ENCODE measurements at places on chromosomes 6 and 20. TPM values are rescaled to one million over a fixed set of nuclear protein-coding genes. Genes with fewer than 3 reads are reported as not detected.

Gene WASF1
- total RNA-seq: 10.8 TPM

Gene GABBR1
- total RNA-seq: 188 TPM

GRCh38 chr20:62768551-62769287 is 27.6 kb upstream of the MRGBP start:
- DNase-seq: no peak
- H3K4me1 ChIP-seq: no peaks in the 10 kb centered on the region
- H3K4me3 ChIP-seq: no peak overlapping the region

Gene PROCR
- total RNA-seq: 0.57 TPM

DNA sequence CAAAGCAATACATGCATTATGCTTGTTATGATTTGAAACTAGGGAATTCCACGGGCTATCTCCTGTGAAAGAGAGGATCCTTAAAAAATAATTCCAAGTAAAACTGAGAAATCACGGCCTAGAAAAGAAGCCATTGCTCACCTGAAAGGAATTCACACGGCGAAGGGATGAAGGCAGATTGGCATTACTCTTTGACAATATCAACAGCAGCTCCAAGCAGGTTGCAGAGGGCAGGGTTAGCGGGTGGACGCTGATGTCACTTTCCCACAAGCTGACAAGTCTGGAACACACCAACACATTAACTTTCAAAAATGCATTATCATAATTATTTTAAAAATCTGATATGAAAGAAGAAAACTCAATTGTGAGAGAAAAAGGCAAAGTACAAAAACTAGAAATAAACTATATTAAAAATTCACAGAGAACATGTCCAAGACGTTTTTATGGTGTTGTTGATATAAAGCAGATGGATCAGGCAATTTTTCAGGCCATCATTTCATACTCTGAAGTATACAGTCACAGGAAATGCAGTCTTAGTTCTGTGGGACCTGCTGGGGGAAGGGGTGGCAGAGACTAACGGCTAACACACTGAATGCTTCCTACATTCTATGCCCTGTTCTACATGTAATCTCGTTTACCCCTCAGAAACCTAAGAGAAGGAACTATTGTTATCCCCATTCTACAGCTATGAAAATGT is 108.3 kb downstream of the UBE3D start:
- no peak for DNase-seq
- no peak overlapping the region for H3K27ac ChIP-seq
- no peaks in the 10 kb centered on the region for H3K27me3 ChIP-seq
- peaks cover 1% of the 10 kb centered on the region for H3K36me3 ChIP-seq
- no peak overlapping the region for H3K4me3 ChIP-seq

GRCh38 chr6:152952866-152953509 is 29.9 kb downstream of the FBXO5 start:
- H3K4me3 ChIP-seq: no peak overlapping the region
- peaks cover 6% of the 10 kb centered on the region for H3K27me3 ChIP-seq
- H3K36me3 ChIP-seq: no peaks in the 10 kb centered on the region
- no peak overlapping the region for H3K27ac ChIP-seq

GRCh38 chr20:58025233-58025632 is 203.2 kb downstream of the ANKRD60 start:
- DNase-seq: no peak
- H3K36me3 ChIP-seq: no peaks in the 10 kb centered on the region
- H3K4me3 ChIP-seq: no peak overlapping the region
- H3K27me3 ChIP-seq: no peaks in the 10 kb centered on the region

DNA sequence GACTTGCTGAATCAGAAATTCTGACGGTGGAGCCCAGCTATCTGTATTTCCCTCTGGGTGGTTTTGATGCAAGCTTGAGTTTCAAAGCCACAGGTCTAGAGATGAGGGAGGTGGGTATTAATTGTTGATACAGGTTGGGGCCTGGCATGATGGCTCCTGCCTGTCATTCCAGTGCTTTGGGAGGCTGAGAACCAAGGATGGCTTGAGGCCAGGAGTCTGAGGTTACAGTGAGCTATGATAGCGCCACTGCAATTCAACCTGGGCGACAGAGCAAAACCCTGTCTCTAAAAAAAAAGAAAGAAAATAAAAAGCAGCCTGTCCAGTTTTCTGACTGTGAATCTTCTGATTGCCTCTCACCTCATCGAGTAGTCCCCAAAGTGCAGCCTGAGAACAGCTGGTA is 184.8 kb upstream of the SASH1 start:
- no peaks in the 10 kb centered on the region for H3K27me3 ChIP-seq
- no peaks in the 10 kb centered on the region for H3K4me1 ChIP-seq
- no peaks in the 10 kb centered on the region for H3K36me3 ChIP-seq
- DNase-seq: no peak

- H3K4me3 ChIP-seq: no peak overlapping the region
- H3K4me1 ChIP-seq: peaks cover 40% of the 10 kb centered on the region
- no peak for DNase-seq
- no peaks in the 10 kb centered on the region for H3K27me3 ChIP-seq
- no peaks in the 10 kb centered on the region for H3K36me3 ChIP-seq
Measured at GRCh38 chr6:36760685-36761435, 63.2 kb downstream of the RAB44 start.

Gene C6orf141
- total RNA-seq: not detected

DNA sequence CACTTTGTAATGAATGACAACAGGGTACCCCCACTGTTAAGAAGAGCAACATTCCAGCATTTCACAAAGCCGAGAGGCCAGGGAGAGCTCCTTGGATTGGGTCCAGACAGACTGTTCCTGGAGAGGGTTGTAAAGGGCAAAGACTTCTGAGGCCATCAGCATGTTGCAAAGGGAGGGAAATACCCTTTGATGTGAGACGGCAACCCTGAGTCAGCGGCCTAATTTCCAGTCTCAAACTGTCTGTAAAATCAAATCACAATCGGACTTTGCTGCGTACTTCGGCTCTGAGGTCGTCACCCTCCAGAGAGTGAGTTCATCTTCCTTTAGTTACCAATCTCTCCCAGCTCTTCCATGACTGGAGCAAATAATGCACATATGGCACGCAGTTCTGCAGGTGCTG is 101.0 kb upstream of the DTNBP1 start:
- H3K4me1 ChIP-seq: no peaks in the 10 kb centered on the region
- H3K27me3 ChIP-seq: peaks cover 4% of the 10 kb centered on the region
- no peak overlapping the region for H3K27ac ChIP-seq
- H3K4me3 ChIP-seq: no peak overlapping the region
- H3K36me3 ChIP-seq: no peaks in the 10 kb centered on the region

DNA sequence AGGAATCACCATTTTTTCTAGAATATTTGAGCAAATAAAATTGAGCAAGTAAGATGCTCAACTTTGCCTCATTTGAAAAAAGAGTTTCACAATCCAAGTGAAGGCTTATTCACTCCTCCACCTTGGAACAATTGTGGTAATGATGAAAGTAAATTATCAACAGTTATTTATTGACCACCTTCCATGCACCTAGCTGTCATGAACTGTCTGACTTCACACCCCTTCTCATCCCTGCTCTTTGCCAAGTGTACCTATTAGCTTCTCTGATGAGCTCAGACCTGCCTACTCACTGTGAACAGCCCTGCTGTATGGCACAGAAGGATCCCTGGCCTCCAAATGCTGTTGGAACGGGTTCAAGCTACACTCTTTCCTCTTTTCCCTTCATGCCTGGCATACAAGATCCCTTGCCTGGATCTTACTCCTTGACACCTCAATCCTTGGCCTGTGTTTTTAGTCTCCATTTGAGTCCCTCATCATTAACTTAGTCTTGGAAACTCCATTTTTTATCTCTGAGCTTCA is 99.0 kb upstream of the PREP start:
- H3K4me3 ChIP-seq: no peak overlapping the region
- DNase-seq: no peak
- H3K4me1 ChIP-seq: no peaks in the 10 kb centered on the region
- H3K27ac ChIP-seq: no peak overlapping the region
- H3K36me3 ChIP-seq: no peaks in the 10 kb centered on the region

- H3K4me3 ChIP-seq: no peak overlapping the region
- DNase-seq: no peak
- no peaks in the 10 kb centered on the region for H3K27me3 ChIP-seq
- H3K4me1 ChIP-seq: no peaks in the 10 kb centered on the region
Measured at GRCh38 chr20:8293750-8294149, 161.7 kb downstream of the PLCB1 start.

- no peaks in the 10 kb centered on the region for H3K36me3 ChIP-seq
- peak overlapping the region; percentile 56 for H3K4me3 ChIP-seq
- no peaks in the 10 kb centered on the region for H3K27me3 ChIP-seq
- peaks cover 16% of the 10 kb centered on the region for H3K4me1 ChIP-seq
Measured at GRCh38 chr20:33686984-33687366, 790 bp upstream of the E2F1 start.

Gene UBE2V1
- 158 TPM for total RNA-seq

Gene ITPR3
- 61.9 TPM for total RNA-seq

Gene C6orf163
- 11.8 TPM for total RNA-seq

Gene MC3R
- total RNA-seq: not detected

Gene MYLIP
- total RNA-seq: 40.6 TPM

DNA sequence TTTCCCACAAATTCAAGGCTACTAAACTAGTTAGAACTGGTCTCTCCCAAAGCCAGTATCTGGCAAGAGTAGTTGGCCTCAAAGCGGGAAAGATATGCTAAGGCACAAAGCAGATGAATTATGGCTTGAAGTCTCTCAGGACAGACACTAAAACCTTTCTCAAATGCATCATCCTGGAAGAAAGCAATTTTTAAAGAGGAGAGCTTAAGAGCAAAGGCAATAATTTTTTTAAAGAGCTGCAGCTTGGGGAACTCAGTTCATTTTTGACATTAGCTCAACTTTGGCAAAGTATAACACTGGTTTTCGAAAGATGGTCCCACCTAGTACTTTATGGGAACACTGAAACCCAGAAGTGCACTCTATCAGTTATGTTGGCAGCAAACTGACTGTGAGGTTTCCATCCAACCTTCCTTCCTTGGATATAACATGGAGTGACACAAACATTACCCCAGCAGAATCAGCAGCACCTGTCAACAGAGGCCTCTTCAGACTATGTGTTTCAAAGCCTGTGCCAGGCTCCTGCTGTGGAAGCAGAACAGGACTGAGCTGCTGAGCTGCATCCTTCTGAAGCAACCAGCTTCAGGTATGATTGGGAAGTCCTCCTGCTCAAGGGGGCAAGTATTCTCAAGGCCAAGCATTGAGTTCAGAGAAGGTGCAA is 852.3 kb upstream of the HS3ST5 start:
- no peak overlapping the region for H3K27ac ChIP-seq
- no peak for DNase-seq
- H3K36me3 ChIP-seq: no peaks in the 10 kb centered on the region
- no peak overlapping the region for H3K4me3 ChIP-seq
- no peaks in the 10 kb centered on the region for H3K27me3 ChIP-seq

- H3K27me3 ChIP-seq: no peaks in the 10 kb centered on the region
- no peak overlapping the region for H3K4me3 ChIP-seq
- peaks cover 11% of the 10 kb centered on the region for H3K4me1 ChIP-seq
Measured at GRCh38 chr20:31969991-31970390, 2.0 kb downstream of the XKR7 start.

Gene UQCC2
- 16.6 TPM for total RNA-seq

DNA sequence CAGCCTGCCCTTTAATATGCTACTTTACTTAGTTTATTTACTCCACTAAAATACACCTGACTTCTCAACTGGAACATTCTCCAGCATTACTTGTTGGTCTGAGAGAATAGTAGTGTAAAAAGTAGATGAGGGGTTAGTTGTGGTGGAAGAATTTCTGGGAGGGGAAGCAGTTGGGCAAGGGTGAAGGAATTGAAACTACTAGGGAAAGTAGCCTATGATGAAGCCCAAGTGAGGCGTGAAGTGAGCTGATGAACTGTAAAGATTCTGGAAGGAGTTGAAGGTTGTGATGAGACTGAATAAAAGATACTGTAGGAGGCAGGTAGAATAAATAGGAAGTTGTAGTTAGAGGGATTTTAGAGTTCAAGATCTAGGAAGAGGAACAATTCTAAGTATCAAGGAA is 72.5 kb downstream of the ITCH start:
- H3K4me1 ChIP-seq: peaks cover 16% of the 10 kb centered on the region
- H3K36me3 ChIP-seq: peaks cover 47% of the 10 kb centered on the region
- no peaks in the 10 kb centered on the region for H3K27me3 ChIP-seq
- H3K4me3 ChIP-seq: no peak overlapping the region

- H3K27ac ChIP-seq: no peak overlapping the region
- no peak for DNase-seq
- no peaks in the 10 kb centered on the region for H3K27me3 ChIP-seq
Measured at GRCh38 chr6:148274809-148275208, 67.8 kb upstream of the SASH1 start.

- no peak overlapping the region for H3K4me3 ChIP-seq
- H3K27me3 ChIP-seq: no peaks in the 10 kb centered on the region
- no peak for DNase-seq
- H3K36me3 ChIP-seq: no peaks in the 10 kb centered on the region
- no peaks in the 10 kb centered on the region for H3K4me1 ChIP-seq
Measured at GRCh38 chr6:149913085-149913484, 9.8 kb downstream of the RAET1G start.

- H3K4me1 ChIP-seq: peaks cover 12% of the 10 kb centered on the region
- H3K27ac ChIP-seq: no peak overlapping the region
- H3K27me3 ChIP-seq: no peaks in the 10 kb centered on the region
- H3K36me3 ChIP-seq: no peaks in the 10 kb centered on the region
Measured at GRCh38 chr6:154605882-154606370, 95.4 kb upstream of the CNKSR3 start.

Gene PPP1R3G
- total RNA-seq: 0.24 TPM

Gene CDH26
- 2.3 TPM for total RNA-seq

Gene PAK5
- total RNA-seq: not detected

DNA sequence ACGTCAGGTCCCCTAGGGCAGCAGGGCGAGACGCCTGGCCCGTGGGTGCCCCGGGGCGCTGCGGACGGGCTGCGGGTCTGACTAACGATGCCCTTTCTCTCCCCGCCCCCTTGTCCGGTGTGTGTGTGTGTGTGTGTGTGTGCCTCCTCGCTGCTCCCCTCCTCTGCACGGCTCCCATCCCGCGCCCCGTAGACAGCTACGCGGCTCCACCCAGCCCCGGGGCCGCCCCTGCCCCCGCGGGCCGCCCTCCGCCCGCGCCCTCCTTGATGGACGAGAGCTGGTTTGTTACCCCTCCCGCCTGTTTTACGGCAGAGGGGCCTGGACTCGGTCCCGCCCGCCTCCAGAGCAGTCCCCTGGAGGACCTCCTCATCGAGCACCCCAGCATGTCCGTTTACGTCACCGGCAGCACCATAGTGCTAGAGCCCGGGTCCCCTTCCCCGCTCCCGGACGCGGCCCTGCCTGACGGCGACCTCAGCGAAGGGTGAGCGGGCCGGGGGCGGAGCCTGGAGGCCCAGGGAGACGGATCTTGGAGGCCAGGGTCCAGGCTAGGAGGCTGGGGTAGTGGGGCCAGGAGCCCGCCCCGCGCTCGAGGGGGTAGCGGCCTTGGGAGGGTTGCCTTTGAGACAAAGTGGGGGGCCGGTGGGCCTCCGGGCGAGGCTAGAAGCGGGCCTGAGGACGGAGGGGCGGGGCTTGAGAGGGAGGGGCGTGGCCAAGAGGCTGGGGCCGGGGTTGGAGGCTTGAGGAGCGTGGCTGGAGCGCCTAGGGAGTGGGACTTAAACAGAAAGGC is 5.1 kb downstream of the TP53INP2 start:
- DNase-seq: peak; percentile 94
- peak overlapping the region; percentile 87 for H3K27ac ChIP-seq
- peaks cover 2% of the 10 kb centered on the region for H3K36me3 ChIP-seq
- H3K4me1 ChIP-seq: peaks cover 15% of the 10 kb centered on the region
- peak overlapping the region; percentile 84 for H3K4me3 ChIP-seq
- no peaks in the 10 kb centered on the region for H3K27me3 ChIP-seq
